Mucosa of gallbladder (tissue), 1 donor: ENCODE measurements at places on chromosomes 1 and 21. TPM values are rescaled to one million over a fixed set of nuclear protein-coding genes. Genes with fewer than 3 reads are reported as not detected.

MSH4 gene
- 0.32 TPM for total RNA-seq

PROK1 gene
- 0.40 TPM for total RNA-seq

MATN1 gene
- 0.12 TPM for total RNA-seq

AIRE gene
- total RNA-seq: 0.17 TPM

AK4 gene
- 160 TPM for total RNA-seq

GBP1 gene
- 30.3 TPM for total RNA-seq

KCNE1 gene
- 0.69 TPM for total RNA-seq

PRAMEF2 gene
- total RNA-seq: not detected

C1orf210 gene
- 47.9 TPM for total RNA-seq

RALGPS2 gene
- 19.0 TPM for total RNA-seq

SLFNL1 gene
- total RNA-seq: 0.60 TPM

CFAP74 gene
- total RNA-seq: not detected

TBCE gene
- total RNA-seq: 21.4 TPM

LCE2C gene
- total RNA-seq: not detected

GPR3 gene
- total RNA-seq: 0.09 TPM

PRPF38A gene
- total RNA-seq: 31.4 TPM

DMRTB1 gene
- not detected for total RNA-seq

BRDT gene
- total RNA-seq: not detected

NBPF3 gene
- 16.4 TPM for total RNA-seq

TCEA3 gene
- 32.0 TPM for total RNA-seq

PLEKHN1 gene
- 1.8 TPM for total RNA-seq

ST7L gene
- 18.8 TPM for total RNA-seq

RPS27 gene
- 1,416 TPM for total RNA-seq

FCRLB gene
- 0.23 TPM for total RNA-seq

PRDM16 gene
- total RNA-seq: 29.3 TPM

KLF17 gene
- total RNA-seq: not detected

ANGPTL3 gene
- total RNA-seq: 0.06 TPM

NR0B2 gene
- total RNA-seq: 98.9 TPM

REN gene
- total RNA-seq: not detected

CLDN8 gene
- 0.09 TPM for total RNA-seq

DAP3 gene
- 81.5 TPM for total RNA-seq

PYGO2 gene
- 54.5 TPM for total RNA-seq

SYT2 gene
- total RNA-seq: 0.72 TPM

EDN2 gene
- total RNA-seq: 0.83 TPM

KRTAP12-2 gene
- not detected for total RNA-seq

LINGO4 gene
- 0.09 TPM for total RNA-seq

SERTAD4 gene
- total RNA-seq: 2.6 TPM

LHX8 gene
- total RNA-seq: 0.83 TPM

MARK1 gene
- total RNA-seq: 5.1 TPM

ZYG11A gene
- 0.09 TPM for total RNA-seq

BMP8B gene
- 1.8 TPM for total RNA-seq

KIAA1614 gene
- 7.7 TPM for total RNA-seq

PGLYRP4 gene
- total RNA-seq: not detected

LCE1A gene
- not detected for total RNA-seq

RXRG gene
- 1.0 TPM for total RNA-seq

MAEL gene
- not detected for total RNA-seq

ST6GALNAC5 gene
- total RNA-seq: 65.9 TPM

KRTAP13-2 gene
- not detected for total RNA-seq

TMEM50B gene
- 95.0 TPM for total RNA-seq

MFN2 gene
- 71.1 TPM for total RNA-seq

KRTAP11-1 gene
- 0.23 TPM for total RNA-seq

FALEC gene
- total RNA-seq: 1.1 TPM

SLC25A44 gene
- 25.0 TPM for total RNA-seq

HRNR gene
- not detected for total RNA-seq
